Activated CD4-positive, alpha-beta T cell treated with anti-CD3 and anti-CD28 coated beads, Interleukin-2, amount 50 U/mL, for 24 hours (primary cell): ENCODE measurements at places on chromosomes 1 and 21.

DNA sequence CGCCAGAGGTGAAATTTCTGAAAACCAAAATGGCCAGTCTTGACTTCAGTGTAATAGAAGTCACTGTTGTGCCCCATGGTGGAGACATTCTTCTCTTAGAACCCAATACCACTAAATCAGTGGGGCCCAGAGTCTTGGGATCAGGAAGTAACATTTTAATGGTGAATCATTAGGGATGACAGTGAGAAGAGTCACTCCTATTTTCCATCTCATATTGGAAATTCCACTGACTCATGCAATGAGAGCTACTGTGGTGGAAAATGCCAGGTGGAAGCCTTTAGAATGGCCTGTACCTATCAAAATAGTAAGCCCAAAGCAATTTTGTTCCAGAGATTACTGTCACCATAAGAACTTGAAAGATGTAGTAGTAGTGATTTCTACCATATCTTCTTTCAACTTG lies 20.6 kb upstream of the PPM1J start:
- DNase-seq = no peak

DNA sequence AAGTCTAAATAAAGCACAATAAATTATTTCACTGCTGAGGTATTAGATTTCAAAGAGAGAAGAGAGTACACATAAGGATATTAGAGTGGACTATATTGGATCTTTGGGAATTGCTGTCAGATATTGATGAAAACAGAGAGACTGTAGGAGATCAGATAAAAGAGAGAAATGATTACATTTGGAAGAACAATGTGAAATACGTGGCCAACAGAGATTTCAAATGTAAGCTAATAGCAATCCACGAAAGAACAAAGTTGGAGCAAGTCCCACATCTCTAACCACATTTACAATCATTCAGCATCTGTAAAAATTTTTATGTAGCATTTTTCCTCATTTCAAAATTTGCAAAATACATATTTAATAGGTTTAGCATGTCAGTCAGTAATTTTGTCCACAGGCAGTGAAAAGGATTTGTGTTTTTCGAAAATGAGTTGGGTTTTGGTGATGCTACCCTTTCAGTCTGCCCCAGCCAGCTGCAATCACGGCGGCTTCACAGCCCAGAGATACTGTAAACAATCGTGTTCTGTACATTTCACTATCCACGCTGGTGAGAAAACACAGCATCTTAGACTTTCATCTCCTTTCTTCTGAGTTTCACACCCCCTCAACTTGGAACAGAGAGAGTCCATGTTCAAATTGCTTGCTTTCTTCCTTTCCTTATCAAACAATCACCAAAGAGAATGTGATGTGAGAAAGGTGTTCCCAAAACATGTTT lies 209.1 kb upstream of the LYPLAL1 start:
- no peak for DNase-seq

DNA sequence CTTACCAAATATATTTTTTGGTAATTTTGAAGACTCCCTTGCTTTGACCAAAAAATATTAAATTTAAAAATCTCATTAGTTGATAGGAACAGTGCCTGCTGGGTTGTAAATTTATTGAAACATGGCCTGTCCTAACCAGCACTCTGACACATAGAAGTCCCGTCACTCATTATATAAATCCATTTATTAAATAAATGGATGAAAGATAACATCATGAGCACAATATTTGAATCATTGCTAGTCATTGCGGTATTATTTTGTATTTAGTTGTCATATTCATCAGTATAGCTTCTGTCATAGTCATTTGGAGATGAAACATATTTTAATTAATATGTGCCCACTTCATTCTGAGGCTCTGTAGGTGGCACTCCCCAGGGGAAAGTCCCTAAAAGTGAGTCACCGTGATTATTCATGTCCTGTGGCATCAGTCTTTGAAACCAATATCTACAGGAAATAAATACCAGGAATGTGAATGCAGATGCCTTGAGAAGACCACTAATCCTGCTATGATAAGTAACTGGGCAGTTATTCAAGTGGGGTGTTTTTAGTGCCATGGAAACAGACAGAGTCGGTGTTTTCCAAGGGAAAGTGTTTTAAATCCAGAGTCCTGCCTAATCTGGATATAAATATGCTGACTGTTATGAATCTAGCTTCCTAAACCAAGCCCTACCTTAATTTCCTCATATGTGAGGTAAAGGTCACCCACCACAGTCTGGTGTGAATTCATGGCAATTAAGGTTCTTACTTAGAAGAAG lies 302.0 kb downstream of the DUSP10 start:
- DNase-seq = peak; percentile 62

GRCh38 chr1:234769284-234769985 lies 159.5 kb upstream of the IRF2BP2 start:
- no peak for DNase-seq

GRCh38 chr1:167634435-167634834 lies 4.4 kb downstream of the RCSD1 start:
- no peak for DNase-seq

GRCh38 chr1:84260852-84261518 lies 40.5 kb upstream of the SAMD13 start:
- no peak for DNase-seq

DNA sequence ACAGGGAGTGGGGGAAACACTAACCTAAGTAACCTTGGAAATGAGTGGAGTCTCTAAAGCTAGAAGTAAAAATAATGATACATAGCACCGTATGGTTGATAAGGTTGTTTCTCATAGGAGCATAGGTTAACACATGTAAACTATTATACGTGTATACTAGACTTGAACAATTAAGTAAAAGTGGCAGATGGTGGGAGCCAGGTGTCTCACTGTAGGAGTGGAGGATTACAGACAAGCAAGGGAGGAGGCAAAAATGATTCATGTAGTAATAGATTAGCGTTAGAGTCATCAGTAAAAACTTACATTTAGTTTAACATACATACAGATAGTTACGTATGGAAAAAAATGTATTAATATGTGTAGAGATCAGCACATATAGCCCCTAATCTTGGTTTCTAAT lies 138.4 kb upstream of the DSCAM start:
- DNase-seq = no peak

DNA sequence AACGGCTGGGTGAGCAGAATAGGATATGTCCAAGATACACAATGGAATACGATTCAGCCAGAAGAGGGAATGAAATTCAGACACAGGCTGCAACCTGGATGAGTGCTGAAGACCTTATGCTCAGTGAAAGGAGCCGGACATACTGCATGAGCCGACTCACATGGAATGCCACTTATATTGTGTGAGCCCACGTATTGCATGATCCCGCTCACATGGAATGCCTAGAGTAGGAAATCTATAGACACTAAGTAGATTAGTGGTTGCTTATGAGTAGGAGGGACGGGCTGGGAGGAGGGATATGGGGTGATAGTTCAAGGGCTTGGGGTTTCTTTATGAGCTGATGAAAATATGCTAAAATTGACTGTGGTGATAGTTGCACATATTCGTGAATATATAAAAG lies 26.8 kb downstream of the TMPRSS2 start:
- DNase-seq = no peak

- DNase-seq = no peak
Observed at GRCh38 chr1:200337831-200338230, 72.0 kb downstream of the ZNF281 start.

DNA sequence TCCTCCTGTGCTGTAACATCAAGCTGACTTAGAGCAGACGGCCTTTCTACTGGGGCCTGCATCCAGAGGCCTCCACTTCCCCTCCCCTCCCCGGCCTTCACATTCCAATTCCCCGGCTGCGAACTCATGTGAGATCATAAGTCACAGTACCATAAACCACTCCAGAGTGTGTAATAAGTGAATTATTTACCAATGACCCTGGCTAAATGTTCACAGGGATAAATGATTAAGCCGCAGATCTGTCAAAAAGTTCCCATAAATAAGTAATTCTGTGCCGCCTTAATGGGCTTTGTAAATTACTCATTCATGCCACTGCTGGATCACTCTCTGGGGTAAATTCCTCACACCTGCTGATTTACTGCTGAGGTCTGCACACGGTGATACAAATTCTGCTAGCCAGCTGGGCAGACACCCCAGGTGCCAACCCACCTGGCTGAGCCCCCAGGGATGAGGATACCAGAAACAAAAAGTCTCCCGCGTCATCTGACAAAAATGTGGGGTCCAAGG lies 27.4 kb upstream of the KIRREL1 start:
- no peak for DNase-seq

DNA sequence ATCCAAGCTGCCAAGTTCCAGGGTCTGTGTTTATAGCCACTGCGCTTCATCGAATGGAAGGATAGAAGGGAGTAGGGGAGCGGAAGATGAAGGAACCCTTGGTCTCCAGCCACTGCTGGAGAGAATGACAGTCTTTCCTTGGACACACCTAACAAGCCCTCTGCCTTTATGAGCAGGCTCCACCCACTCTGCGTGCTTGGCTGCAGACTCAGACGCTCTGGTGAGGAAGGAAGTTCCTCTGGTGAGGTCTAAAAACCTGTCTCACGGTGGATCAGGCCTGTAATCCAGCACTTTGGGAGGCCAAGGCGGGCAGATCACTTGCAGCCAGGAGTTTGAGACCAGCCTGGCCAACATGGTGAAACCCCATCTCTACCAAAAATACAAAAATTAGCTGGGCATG lies 55.4 kb downstream of the MATN1 start:
- no peak for DNase-seq

- DNase-seq = no peak
Observed at GRCh38 chr1:195495720-195496635, 1112.3 kb downstream of the KCNT2 start.

GRCh38 chr1:24503870-24504523 lies 1.4 kb downstream of the RCAN3 start:
- no peak for DNase-seq

DNA sequence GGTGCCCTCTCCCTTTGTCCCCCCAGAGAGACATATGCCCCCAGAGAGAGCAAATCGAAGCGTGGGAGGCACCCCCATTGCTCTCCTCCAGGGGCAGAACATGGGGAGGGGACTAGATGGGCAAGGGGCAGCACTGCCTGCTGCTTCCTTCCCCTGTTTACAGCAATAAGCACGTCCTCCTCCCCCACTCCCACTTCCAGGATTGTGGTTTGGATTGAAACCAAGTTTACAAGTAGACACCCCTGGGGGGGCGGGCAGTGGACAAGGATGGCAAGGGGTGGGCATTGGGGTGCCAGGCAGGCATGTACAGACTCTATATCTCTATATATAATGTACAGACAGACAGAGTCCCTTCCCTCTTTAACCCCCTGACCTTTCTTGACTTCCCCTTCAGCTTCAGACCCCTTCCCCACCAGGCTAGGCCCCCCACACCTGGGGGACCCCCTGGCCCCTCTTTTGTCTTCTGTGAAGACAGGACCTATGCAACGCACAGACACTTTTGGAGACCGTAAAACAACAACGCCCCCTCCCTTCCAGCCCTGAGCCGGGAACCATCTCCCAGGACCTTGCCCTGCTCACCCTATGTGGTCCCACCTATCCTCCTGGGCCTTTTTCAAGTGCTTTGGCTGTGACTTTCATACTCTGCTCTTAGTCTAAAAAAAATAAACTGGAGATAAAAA lies 8.4 kb downstream of the EFNA3 start:
- DNase-seq = no peak

GRCh38 chr1:172241540-172241939 lies 178.9 kb upstream of the C1orf105 start:
- DNase-seq = no peak

- no peak for DNase-seq
Observed at GRCh38 chr1:234361102-234361603, 12.1 kb upstream of the COA6 start.

- DNase-seq = no peak
Observed at GRCh38 chr1:20086800-20087199, 16.8 kb downstream of the PLA2G5 start.

DNA sequence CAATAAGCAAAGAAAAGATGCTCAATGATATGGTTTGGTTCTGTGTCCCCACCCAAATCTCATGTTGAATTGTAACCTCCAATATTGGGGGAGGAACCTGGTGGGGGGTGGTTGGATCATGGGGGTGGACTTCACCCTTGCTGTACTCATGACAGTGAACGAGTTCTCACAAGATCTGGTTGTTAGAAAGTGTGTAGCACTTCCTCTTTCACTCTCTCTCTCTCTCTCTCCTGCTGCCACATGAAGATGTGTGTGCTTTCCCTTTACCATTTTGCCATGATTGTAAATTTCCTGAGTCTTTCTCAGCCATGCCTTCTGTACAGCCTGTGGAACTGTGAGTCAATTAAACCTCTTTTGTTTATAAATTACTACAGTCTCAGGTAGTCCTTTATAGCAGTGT lies 248.4 kb downstream of the HHIPL2 start:
- DNase-seq = no peak

DNA sequence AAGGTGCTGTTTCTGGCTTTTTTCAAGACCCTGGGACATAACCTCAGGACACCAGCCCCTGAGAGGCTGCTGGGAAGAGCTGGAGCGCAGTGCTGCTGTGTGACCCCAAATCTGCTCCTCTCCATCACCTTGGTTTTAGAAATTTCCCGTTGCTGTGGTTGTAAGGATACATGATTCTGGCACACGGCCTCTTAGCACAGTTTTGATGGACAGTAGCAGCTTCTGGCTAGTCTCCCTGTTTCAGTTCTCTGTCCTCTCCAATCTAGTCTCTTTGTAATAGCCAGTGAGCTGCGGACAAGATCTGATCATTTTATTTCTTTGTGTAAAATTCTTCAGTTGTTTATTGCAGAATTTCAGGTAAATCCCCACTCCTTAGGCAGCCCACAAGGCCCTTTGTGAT lies 3.1 kb downstream of the CLIC6 start:
- DNase-seq = no peak

DNA sequence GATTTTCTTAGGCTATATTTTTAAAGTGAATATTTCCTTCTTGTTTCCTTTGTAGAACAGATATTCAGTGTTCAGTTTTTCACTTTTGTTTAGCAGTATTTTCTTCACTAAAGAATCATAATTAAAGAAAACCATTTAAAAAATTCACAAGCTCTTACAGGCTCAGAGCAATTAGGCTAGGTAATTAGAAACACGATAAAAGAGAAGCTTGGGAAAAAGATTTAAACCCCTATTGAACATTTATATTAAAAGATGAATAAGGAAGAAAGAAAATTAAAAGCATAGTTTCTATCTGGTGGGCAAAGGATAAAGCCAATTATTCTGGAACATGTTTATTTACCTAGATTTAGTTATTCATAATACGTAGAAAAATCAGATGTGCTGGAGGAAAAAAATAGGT lies 942.6 kb downstream of the PLA2G4A start:
- no peak for DNase-seq

GRCh38 chr1:36924282-36924811 lies 110.0 kb downstream of the GRIK3 start:
- peak; percentile 11 for DNase-seq
